SHP77 treated with DMSO at 0.1 percent for 48 hours (cell line): ENCODE measurements at places on chromosomes 2 and 18.

GRCh38 chr2:126881591-126881990 is 17.1 kb upstream of the TEX51 start:
- no peak for DNase-seq

DNA sequence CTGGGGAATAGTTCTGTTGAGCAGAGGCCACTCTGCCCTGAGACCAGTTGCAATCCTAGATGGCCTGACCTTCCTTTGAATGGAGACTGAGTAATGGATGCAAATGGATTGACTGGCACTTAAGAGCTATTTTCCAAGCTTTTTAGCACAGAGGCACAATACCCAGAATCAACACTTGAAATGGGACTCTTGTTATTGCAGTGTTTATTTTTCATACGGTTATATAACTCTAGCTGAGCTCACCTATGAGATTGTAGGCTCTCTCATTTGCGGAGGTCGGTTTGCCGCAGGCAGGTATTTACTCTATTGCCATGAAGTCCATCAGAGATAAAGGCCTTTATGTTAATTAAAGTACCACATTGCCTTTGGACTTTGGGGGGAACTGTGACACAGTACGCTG is 422.3 kb upstream of the CELF4 start:
- no peak for DNase-seq

DNA sequence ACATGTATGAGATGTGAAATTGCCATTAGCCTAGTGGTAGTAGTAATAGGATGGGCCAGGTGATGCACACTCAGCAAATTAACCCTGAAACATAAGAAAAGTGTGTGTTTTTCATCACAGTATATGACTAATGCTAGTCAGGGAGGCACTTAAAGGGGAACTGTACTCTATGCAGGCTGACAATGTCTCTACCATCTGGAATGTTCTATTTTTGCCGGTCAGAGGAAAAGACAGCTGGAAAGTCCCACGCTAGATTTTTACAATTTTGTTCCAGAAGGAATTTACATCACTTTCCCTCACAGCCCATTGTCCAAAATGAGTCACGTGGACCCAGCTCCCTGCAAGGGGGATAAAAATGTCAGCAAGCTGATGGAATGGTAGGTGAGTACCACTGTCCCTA is 746.3 kb upstream of the CHAC2 start:
- DNase-seq = no peak

- DNase-seq = no peak
These were observed 64.3 kb downstream of the HNMT start for GRCh38 chr2:138028538-138028937.

GRCh38 chr2:218129458-218130135 is 3.8 kb downstream of the CXCR2 start:
- DNase-seq = no peak

- no peak for DNase-seq
These were observed 94.2 kb downstream of the PTPN4 start for GRCh38 chr2:119853777-119854399.

DNA sequence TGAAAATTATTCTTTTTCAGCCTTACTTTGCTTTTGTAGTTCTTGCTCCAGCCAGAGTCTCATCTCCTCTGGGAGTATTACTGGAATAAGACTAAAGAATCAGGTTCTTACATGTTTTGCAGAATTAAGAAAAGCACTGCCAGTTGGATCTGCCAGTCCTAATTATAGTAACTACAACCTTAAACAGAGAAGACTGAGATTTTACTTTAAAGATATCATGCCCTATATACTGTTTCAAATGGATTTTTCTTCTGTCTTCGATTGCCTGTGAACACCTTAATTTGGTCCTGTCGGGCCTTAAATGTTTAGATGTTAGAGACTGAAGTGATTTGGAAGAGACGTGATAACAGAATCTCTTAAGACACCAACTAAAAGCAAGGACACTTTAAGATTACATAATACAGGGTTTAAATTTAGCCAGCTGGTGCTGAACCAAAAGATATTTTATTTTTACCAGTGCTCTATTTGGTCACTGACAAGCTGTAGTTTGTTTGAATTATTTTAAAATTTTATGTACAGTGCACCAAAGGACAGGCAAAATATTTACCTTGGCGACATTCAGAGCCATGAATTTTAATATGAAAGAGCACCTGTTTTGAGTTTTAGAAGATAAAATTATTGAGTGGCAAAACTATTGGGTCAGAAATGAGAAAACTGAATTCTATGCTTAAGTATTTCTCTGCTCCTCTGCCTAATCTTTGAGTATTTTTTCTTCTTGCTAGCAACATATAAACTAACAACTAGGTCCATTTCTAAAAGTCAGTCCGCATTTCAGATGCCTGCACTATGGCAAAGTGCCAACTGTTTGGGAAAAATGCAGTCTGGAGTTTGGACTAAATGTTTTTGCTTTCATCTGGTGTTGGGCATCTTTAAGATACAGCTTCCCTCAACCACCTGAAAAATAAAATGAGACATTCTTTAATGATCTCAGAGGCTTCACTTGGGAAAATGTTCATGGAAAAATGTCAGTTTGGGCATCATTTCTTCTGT is 300.0 kb downstream of the XIRP2 start:
- DNase-seq = no peak

GRCh38 chr2:225030203-225030602 is 12.1 kb downstream of the DOCK10 start:
- no peak for DNase-seq

GRCh38 chr2:219522111-219523030 is 8.1 kb downstream of the ASIC4 start:
- no peak for DNase-seq

DNA sequence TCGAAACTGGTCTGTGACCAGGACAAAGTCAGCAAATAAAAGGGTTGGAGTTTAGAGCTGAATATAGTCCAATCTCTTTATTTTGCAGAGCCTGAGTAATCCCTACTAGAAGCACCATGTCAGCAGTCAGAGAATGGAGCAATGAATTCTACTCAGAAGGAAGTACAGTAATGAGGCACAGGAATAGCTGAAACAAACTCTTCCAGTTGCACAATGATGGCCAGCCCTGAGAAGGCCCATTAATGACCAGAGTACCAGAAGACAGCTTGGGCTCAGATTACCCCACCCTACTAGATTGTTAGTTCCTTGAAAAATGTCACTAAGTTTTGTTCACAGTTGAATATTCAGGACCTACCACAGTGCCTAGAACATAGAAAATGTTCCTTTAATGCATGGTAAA is 40.3 kb upstream of the SCG2 start:
- no peak for DNase-seq

DNA sequence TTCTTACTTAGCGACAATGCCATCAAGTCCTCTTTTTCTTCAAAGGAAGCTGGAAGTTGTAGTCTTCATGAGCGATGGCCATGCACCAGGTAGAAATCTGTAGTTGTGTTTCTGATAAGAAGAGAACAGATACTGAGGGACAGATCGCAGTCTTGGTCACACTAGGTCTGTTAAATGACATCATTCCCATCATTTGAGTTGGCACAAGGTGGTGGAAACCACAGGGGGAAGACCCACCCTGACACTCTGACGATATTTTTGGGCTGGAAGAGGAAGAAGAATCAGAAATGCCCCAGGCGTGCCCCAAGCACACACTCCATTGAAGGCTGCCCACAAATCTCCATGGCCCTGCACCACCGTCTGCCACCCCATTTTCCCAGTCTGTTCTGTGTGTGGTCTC is 89.0 kb upstream of the BOD1L2 start:
- no peak for DNase-seq

GRCh38 chr18:44802508-44802907 is 121.8 kb downstream of the SETBP1 start:
- no peak for DNase-seq

DNA sequence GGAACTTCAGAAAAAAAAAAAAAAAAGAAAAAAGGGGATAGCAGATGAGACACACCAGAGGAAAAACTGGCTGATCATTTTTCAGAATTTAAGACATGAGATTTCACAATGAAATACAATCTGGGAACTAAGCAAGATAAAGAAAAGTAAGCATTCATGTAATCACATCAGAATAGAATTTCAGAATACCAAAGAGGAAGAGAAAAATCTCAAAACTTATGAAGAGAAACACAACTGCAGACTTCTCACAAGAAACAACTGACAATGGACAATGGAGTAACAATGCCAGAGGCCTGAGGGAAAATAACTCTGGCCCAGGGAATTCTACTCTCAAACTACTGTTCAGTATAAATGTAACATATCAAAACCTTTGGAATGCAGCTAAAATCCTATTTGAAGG is 13.2 kb upstream of the RRM2 start:
- DNase-seq = no peak

DNA sequence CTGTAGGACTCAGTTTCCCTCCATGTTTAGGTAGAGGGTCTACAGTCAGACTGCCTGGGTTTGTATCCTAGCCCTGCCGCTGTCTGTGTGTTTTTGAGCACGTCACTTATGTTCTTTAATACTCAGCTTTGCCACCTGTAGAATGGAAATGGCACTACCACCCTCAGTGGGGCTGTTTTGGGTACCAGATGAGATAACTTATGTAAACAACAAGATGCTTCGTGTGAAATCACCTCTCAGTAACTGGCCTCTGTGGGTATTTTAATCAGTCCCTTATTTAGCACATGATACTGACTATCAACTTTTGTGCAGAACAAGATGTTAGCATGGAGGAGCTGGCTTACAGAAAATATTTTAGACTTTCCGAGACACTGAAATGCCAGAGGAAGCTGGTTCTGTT is 296.0 kb downstream of the LRRTM1 start:
- no peak for DNase-seq

DNA sequence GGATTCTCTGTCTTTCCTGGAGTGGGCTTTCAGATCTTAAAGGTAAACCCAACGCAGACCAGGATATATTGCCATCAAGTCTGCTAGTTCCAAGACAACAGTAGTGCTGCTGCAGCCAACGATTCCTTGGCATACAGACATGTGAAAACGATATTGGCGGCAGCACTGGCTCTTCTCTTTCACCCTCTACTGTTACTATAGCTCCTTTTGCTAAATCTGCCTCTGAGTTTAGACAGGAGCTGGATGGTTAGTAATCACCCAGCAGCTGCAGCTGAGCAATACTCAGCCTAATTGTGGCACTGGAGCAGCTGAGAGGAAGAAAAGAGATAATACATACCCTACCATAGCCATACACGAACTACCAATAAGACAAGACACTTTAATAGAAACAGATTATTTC is 4.0 kb downstream of the YES1 start:
- DNase-seq = peak; percentile 17

- no peak for DNase-seq
These were observed 36.2 kb upstream of the ACAA2 start for GRCh38 chr18:49849331-49850217.

DNA sequence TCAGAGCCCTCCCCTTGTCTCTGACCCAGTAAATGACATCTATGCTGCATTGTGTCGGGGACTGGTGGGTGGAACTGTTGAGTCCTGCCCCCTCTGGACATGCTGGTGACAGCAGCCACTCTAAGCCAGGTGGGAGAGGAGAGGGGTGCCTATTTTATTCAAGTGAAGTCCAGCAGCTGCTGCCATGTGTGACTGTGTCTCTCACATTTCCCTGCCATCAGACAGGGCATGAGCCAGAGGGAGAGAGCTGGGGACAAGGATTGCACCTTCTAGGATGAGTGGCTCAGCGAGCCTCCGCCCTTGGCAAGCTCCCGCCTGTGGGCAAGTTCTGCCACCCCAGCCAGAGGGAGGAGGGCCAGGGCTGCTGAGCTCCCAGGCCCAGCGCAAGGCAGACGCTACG is 13.7 kb downstream of the NGEF start:
- peak; percentile 27 for DNase-seq

GRCh38 chr18:11937874-11938478 is 29.9 kb upstream of the MPPE1 start:
- peak; percentile 44 for DNase-seq

DNA sequence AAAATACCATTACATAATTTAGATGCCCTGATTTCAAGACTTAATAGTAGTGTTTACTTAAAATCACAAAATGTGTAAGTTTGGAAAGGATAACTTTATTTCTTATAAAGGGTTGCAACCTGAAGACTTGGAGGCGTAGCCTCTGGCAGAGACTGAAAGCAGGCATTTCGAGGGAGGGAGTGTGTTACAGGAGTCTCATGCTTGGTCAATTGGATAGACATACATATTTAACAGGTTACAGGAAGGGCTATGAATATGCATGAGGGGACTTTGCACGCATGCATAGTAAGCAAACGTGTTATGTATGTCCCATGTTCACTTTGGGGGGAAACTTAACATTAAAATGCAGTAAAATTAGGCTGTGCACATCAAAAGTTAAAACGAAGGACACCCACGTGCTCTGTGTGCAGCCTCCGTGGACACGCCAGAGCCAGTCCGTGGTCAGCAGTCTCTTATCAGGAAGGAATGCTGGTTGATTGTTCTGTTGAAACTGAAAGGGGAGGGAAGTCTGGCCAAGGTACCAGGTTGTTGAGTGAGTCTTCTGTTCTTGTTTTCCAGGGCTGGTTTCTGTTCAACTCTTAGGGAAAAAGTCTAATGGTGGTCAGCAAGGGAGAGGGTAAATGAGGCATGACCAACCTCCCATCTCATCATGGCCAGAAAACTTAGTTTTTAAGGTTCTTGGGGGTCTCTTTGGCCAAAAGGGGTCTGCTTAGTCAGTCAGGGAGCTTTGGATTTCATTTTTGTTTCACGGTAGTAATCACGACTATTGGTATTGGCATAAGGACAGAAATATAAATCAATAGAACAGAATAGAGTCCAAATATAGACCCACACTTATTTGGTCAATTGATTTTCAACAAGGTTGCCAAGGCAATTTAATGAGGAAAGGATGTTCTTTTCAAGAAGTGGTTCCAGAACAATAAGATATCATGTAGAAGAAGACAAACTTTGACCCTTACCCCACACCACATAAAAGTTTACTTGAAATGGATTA is 121.9 kb downstream of the MCFD2 start:
- DNase-seq = no peak

DNA sequence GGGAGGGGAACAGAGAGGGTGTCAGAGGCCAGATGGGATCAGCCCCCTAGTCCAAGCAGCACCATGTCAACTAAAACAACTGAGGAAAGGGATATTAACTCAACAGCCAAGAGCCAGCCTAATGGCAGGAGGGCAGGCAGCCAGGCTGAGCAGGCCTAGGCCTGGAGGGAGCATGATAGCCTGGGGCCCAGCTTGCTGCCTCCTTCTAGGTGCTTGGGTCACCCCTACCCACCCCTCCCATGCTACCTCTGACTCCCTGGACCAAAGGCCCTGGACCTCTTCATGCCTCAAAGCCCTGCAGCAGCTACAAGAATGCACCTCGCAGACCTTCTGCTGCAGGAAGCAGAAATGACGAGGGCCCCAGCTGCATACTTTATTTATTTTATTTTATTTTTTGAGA is 22.1 kb upstream of the TNS1 start:
- no peak for DNase-seq

- DNase-seq = no peak
These were observed 1.8 kb downstream of the KIF5C start for GRCh38 chr2:148876595-148877402.

DNA sequence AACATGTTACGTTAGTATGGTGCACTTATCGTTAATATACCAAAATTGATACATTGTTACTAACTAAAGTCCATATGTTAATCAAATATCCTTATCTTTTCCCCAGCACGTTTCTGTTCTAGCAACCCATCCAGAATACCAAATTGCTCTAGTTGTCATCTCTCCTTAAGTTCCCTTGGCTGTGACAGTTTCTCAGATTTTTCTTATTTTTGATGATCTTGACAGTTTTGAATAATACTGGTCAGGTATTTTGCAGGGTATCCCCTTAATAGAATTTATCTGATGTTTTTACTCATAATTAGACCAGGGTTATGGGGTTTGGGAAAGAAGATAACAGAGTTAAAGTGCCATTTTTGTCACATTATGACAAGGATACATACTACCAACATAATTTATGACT is 47.8 kb downstream of the TFPI start:
- no peak for DNase-seq
